ENCODE measurements at places on chromosomes 1 and 21.

GRCh38 chr1:39061951-39062350 lies 35.8 kb downstream of the NDUFS5 start:
- DNase-seq, result no peak

DNA sequence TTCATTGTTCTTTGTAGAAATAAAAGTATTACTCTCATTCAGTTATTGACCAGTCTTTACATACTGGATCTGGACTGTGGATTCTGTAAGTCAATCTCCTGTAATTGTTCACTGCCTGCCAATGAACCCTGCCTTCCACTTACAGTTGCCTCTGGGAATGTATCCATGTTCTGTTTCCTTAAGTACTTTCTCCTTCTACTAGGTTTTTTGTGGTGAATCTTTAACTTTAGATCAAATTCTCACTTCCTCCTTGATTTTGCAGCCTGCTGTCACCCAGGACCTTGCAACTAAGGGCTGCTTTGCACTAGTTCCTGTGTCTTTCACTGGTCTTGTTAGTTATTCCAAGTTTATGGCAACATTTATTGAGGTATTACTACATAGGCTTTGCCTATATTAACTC lies 28.2 kb upstream of the ANKRD13C start:
- DNase-seq, result no peak

DNA sequence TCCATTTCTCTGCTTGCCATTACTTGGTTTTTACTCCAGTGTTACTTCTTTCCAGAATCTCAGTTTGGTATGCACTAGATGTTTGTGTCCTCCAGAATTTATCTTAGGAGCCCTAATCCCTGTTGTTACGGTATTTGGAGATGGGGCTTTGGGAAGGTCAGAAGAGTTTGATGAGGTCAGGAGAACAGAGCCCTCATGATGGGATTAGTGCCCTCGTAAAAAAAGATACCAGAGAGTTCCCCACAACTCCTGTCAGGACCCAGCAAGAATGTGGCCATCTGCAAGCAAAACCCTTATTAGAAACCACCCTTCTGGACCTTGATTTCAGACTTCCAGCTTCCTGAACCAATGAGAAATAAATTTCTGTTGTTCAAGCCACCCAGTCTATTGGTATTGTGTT lies 98.0 kb downstream of the ADAMTS1 start:
- no peak for DNase-seq

DNA sequence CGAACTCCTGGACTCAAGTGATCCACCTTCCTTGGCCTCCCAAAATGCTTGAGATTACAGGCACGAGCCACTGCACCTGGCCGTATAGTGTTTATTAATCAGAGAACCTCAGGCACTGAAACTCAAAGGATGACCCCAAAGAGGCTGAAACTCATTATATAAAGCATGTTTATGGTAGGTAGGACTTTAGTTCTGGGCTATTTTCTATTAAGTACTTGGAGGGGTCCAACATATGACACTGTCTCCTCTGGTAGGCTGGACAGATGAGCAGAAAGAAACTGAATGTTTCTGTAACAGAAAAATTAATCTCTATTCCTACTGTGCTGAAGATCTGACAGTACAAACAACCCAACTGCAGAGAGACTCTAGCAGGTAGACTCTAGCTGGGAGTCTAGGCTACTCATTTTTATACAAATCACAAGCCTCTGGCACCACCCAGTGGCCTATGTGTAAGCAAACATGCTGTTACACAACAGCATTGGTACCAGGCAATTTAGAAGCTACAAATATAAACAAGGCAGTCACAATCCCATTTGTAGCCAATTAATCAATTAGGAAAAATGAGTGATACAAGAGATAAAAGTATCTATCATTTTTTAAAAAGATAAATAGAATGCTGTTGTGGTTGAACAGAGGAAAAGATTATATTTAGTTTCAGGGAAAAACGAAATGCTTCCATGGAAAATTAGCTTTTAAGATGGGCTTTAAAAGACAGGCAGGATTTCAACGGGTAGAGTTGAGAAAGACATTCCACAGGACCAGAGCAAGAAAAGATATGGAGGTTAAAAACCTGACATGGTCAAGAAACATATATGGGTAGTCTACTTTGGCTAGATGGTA lies 10.4 kb downstream of the DCAF8 start:
- DNase-seq, result peak; percentile 21

- DNase-seq, result no peak
These were observed 33.6 kb upstream of the CD34 start for GRCh38 chr1:207944571-207944970.

DNA sequence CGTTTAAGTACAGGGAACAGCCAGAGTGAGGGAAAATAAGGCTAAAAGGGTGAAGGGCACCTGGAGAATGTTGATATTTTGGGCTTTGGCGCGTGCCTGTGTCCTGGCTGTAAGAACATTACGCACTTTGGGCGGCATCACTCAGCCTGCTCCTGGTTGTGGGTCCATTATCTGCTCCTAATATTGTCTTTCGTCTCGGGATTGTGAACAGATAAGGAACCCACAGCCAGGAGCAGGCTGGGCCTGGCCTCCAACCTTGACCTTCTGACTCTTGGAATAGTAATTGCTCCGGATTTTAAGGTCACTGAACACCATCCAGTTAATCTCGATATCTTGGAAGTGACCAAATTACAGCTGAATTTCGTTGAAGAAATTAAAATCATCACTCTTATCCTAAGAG lies 61.9 kb downstream of the TCP10L start:
- DNase-seq, result no peak

DNA sequence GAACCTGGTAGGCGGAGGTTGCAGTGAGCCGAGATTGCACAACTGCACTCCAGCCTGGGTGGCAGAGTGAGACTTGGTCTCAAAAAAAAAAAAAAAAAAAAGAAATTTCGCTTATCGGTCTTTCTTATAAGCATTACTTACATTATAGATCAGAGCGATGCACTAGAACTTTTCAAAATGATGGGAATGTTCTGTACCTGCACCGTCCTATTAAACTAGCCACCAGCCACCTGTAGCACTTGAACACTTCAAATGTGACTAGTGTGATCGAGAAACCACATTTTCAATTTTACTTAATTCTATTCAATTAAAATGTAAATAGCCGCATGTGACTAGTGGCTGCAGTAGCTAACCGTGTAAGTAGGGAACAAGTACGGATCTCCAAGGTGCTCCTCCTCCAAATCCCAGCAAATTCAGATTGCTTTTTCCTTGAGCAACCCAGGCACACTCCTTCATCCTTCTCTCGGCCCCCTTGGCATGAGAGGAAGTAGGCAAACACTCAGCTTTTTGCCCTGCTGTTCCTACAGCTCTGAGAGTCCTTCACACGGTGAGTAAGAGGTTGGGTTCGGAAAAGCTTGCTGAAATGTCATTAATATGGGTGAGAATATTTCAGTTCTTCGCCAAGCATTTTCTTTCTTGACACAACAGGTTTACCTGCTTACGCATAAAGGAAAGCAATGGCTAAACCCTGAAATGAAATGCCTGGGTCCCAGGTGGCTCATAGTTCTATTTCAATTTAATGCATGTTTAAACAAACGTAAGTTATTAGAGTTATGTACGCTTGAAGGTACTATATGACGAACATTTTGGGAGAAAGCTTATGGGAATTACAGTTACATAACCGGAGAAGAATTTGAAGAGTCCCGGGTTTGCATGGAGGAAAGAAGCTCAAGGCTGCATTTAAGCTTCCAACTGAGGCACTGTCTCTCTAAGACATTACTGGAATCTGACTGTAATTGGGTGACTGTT lies 69.5 kb upstream of the HUNK start:
- DNase-seq, result no peak

DNA sequence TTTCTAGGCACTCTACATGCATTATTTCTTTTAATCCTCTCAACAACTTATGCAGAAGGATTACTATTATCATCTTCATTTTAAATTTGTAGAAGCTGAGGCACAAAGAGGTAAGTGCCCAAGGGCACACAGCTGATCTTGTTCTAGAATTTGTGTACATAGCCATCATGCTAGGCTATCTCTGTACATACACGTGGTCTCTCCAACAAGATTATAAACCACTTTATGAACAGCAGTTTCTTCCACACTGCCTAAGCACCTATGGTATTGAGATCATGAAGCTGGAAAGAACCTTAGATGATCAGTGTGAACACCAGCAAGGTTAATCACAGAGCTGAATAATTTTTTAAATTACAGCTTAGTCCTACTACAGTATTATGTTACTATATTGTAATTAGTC lies 28.9 kb downstream of the UCHL5 start:
- no peak for DNase-seq

- no peak for DNase-seq
These were observed 28.4 kb downstream of the AK2 start for GRCh38 chr1:33008051-33008914.

DNA sequence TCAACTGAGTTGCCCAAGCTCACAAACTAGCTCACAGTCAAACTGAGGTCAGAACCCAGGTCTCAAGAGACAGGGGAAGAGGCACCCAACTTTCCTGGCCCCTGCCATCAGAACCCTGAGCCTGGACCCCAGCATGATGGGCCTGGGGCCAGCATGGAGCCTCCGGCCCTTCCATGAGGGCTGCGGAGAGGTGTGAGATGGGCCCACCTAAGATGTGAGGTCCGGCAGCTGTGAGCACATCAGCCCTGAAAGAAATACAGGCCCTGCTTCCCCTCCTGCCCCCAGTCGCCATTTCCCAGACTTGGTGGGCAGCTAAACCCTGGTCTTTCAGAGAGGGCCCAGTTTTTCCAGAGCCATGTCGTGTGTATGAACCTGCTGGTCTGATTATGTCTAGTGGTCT lies 30.6 kb downstream of the QSOX1 start:
- no peak for DNase-seq

GRCh38 chr1:160375788-160376524 lies 9.1 kb downstream of the NHLH1 start:
- DNase-seq, result no peak

DNA sequence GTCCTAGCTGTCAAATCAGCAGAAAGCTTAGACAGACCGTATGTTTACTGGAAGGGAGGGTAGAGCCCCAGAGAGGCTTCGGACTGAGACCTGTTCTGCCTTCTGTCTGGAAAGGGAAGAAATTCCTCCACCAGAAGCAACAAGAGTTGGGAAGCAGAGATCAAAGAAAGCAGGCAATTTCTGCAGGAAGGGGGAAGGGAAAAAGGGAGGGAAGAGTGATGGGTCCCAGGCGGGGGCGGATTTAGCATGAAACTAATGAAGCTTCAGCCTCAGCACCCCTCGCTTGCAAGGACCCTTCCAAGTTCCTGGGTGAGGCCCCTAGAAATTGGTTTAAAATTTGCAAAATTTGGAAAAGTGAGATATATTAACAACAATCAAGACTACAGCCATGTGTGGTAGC lies 26.6 kb upstream of the FAM20B start:
- DNase-seq, result no peak

DNA sequence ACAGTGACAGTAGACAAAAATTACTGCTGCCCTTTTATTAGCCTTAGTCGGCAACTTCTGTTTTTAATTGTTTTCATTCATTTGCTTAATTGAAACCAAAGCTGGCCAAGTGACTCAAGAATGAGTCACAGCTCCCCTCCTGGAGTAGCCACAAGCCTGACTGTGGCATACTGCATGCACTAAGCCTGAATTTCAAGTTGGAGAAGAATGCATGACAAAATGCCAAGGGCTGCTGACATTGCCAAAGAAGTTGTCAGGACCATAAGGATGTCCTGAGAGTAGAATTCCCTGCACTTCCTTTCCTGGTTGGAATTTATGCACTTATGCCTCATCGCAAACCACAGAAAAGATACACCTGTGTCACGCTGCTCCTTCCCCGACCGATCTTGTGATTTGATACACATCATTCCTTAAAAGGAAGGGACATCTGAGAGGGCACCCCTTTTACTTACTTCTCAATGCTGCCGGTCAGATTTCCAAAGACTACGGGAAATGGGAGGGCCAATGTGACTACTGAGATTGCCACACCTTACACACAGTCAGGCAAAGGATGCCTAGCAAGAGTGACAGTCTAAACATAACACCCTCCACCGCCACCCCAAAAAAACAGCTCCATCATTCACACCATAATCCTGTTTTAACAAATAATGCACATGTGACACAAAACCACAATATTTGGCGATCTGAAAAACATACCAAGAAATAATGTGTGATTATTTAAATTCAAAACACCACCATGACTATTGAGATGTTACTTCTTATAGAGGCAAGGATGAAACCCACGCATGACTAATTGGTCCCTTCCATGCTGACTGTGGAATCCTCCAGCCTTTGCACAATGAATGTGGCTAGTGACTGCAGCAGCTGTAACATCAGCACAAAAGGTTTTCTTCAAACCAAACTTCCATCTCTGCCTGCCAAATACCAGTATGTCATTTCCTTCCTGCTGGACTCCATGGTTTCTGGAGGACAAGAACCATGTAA lies 28.2 kb downstream of the VAV3 start:
- peak; percentile 62 for DNase-seq
